Stimulated activated CD4-positive, alpha-beta T cell treated with anti-CD3 and anti-CD28 coated beads, Interleukin-2, amount 100 ng/mL, for 24 hours (primary cell): ENCODE measurements at places on chromosomes 7 and 10.

DNA sequence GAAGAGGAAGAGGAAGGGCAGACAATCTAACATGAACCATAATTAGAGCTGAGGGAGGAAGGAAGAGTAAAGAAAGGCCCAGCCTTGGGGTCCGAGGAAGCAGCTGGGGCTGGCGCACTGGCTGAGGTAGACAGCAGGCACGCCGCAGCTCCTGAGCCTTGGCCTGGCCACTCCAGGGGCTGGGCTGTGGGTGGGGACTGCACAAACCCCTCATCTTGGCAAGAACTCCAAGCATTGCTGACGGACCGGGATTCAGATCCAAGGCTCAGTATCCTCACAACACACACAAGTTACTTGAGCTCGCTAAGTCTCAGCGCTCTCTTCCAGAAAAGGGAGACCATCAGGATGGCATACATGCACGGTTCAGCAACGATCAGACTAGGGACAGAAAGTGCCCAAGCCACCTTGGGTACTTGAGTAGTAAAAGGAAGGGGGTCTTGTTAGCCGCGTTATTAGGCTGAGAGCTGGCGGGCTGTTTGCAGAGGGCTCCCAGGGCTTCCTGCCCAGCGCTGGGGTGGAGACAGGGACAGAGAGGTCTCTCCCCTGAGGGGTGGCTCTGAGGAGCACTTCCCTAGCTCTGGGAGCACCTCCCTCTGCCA is 4.5 kb downstream of the TNS3 start:
- DNase-seq: no peak

DNA sequence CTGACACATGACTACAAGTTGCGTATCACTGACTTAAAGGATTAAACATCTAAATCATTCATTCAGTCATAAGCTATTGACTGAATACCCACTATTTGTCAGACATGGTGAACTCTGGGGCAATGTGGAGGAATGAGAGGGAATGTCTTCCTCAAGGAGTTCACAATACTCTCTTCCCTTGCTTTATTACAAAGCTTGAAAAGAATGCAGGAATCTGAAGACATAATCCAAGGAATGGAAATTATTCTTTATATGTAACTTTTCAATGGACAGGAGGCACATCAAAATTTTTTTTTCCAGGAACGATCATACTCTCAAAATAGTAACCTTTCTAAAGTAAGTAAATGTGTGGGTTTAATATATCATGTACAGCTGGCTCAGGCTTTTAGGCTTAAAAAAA is 111.9 kb downstream of the ATXN7L1 start:
- no peak for DNase-seq

GRCh38 chr7:31858055-31858454 is 171.0 kb downstream of the PPP1R17 start:
- no peak for DNase-seq

- no peak for DNase-seq
Observed at GRCh38 chr7:17402628-17403278, 104.3 kb downstream of the AHR start.

DNA sequence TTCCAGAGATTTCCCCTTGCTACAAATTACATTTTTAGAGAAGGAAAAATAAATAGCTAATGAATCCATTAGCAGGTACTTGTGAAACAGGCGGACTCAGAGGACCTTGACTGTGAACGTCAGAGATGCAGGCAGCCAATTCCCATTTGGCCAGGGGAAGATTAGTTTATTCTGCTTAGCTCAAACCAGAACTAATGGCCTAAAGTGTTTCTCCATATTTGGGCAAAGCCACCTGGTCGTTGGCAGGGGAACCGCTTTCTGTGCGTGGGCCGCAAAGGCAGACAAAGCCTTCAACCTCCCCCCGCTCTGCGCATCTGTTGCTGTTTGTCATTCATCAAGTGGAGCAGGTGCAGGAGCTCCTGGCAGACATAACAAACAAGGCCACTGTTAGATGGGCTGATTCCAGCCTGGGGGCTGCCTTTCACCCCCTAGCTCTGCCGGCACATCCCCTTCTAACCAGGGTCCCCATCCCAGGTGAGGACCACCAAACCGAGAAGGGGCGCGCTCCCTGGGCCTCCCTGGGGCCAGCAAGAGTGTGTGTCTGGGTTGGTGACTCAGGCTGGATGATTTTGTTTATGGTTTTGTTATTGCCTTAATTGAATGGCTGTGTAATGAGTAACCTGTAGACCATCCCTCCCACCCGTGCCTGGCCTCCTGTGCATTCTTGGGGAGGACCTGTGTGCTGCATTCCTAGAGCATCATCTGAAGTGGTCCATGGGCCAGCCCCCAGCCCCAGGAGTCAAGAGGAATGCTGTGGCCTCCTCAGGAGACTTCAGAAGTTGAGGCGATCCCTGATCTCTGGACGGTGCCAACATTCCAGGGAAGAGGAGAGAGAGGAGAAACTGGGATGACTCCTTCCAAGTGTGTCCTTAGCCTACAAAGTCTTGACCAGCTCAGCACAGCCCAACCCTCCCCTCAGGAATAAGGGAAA is 14.5 kb upstream of the CPA1 start:
- DNase-seq: peak; percentile 22

DNA sequence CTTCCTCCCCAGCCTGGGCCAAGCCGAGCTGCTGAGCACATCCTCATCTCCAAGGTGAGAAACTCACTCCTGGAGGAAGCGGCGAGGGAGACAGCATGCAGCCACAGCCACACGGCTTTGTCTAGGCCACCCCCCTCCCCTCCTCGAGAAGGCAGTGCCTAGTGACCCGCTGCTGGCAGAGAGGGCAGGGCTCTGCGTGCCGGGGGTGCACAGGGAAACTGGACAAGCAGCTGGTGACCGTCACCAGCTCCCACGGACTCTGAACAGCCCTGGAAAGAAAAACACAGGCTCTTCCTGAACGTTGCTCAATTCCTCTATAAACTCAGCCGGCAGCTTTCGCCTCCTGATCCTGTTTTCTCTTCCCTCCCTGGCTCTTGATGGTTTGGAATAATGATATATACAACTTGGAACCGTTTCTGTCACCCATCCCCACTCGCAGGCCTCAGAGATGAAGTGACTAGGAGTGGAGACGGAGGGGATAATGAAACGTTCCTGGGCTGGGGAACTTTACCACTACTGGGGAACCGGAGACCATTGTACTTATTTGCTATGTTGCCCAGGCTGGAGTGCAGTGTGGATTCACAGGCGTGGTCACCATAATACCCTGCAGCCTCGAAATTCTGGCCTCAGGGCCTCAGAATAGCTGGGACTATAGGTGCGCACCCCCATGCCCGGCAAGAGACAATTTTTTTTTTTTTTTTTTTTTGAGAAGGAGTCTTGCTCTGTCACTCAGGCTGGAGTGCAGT is 19.3 kb downstream of the PAPOLB start:
- no peak for DNase-seq

GRCh38 chr7:39527296-39527695 is 38.9 kb upstream of the YAE1 start:
- no peak for DNase-seq

DNA sequence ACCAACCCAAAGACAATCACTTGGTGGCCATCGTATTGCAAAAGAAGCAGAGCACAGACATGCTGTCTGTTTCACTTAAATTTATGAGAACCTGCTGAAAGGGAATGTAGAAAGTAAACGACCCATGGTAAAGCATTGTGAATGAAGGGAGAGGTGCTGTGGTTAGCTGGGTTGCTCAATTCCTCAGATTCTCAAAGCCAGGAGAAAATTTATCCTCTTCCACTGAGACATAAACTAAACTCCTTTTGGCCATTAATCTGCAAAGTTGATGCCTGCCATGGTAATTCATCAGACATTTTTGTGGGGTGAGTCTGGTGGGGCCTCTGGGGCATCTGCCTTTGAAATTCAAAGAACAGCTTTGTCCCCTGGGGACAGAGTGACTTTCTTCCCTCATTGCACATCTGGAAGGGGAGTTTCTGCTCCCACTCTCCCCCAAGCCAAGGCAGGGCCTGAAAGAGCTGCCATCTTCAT is 951.0 kb downstream of the LRMDA start:
- DNase-seq: no peak

DNA sequence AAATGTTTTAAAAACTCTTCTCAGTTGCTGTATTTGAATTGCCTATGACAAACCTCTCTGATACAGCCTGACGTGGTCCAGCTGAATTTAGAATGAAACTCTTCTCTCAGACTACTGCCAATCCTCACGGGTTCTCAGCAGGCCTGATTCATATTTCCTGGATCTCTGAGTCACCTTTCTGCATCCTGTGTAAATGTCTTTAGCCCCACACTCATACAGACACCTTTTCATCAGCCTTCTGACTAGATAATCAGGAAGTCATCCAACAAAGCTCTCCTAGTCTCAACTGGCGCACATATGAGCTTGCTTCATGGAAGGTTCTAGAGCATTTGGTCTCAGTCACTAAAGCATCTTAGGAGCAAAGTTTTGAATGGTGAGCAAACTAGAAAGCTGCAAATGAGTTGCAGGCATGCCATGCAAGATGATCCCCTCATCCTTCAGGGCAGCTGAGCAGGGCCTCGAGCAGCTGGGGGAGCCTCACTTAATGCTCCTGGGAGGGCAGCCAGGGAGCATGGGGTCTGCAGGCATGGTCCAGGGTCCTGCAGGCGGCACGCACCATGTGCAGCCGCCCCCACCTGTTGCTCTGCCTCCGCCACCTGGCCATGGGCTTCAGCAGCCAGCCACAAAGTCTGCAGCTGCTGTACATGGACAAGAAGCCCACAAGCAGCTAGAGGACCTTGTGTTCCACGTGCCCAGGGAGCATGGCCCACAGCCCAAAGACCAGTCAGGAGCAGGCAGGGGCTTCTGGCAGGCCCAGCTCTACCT is 182.8 kb downstream of the ARHGAP12 start:
- DNase-seq: peak; percentile 51

DNA sequence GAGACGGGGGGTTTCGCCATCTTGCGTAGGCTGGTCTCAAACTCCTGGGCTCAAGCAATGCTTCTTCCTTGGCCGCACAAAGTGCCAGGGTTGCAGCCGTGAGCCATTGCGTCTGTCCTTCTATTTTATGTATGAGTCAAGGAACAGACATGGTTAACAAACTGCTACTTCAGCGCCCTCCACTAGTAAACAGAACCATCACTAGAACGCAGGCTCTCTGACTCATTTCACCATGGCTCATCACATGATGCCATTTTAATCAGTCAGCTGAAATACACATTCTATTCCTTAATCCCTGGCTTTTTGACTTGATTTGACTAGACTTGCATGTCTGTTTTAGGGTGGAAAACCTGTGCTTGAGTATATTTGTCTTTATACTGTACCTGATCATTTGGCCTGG is 41.3 kb downstream of the CELF2 start:
- DNase-seq: no peak

GRCh38 chr10:131107970-131108369 is 203.6 kb downstream of the TCERG1L start:
- no peak for DNase-seq

DNA sequence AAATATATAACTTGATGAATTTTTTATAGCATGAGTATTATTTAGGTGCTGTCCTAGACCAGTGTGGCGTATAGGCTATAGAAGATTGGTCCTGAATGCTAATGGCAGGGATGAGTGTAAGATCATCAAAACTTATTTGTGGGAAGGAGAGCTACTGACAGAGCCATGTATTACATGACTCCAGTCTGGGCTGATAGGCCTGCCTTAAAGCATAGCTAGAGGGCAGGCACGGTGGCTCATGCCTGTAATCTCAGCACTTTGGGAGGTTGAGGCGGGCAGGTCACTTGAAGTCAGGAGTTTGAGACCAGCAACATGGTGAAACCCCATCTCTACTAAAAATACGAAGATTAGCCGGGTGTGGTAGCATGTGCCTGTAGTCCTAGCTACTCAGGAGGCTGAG is 198.1 kb upstream of the KLF14 start:
- DNase-seq: peak; percentile 16

DNA sequence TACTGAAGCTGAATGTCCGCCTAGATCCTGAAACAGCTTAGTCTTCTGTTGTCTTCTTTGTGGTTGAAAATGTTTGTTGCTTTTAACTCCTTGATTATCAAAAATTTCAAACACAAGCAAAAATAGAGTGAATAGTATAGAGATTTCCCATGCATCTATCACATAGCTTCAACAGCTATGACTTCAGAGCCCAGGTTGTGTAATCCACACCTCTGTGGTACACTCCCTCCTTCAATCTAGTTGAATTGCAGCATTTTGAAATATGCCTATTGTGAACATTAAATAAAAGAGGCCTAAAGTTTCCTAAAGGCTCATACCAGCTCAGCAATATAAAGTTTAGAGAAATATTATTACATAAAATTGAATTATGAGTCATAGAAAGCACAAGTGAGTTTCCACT is 204.7 kb upstream of the HDAC9 start:
- DNase-seq: no peak

DNA sequence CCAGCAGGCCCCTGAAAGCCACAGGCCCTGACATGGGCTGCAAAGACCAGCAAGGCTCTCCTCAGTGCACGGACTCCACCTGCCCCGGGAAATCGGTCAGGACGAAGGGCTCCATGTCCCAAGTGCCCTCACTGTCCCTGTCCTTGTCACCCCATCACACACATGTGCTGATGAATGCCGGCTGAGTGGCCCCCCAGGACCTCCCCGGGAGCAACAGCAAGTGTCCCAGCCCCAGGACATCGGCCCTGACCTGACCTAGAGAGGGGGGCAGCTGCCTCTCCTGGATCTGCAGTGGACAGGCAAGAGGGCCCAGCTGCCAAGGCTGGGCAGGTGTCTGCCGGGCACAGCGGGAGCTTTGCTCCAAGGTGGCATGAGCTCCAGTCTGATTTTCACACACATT is 49.8 kb downstream of the STK32C start:
- no peak for DNase-seq

- DNase-seq: no peak
Observed at GRCh38 chr7:142838461-142839213, 16.2 kb upstream of the EPHB6 start.

- DNase-seq: no peak
Observed at GRCh38 chr10:21532694-21533466, 1.2 kb upstream of the MLLT10 start.

DNA sequence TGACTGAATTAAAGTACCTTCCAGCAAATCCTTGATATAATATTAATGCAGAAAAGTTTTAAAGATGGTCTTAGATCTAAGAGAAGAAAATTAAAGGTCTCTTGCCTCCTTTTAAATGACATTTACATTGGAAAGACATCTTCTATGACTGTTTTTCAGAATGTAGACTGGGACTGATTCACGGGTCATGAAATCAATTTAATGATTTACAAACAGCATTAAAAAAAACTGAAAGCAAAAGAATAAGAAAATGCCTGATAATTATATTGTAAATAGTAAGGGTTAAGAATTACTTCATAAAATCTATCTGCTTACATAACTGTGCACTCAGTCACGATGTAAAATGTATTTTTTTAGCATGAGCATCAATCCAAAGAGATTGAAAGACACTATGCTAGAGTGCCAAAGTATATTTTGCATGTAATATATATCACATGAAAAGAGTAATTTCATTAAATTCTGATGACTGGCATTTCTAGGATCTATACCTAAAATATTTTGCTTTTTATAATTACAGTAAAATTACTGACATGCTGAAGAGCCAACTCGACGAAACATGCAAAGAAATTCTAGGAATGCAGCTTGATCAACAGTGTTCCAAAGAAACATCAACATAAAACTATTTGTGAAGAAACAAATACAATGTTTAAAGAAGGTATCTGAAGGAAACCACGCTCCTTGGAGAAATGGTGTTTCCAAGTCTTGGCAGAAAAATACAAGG is 35.1 kb downstream of the RTKN2 start:
- DNase-seq: no peak

- DNase-seq: no peak
Observed at GRCh38 chr10:43795093-43795492, 146.4 kb upstream of the ZNF32 start.
